ENCODE measurements at places on chromosomes 2 and 18.

DNA sequence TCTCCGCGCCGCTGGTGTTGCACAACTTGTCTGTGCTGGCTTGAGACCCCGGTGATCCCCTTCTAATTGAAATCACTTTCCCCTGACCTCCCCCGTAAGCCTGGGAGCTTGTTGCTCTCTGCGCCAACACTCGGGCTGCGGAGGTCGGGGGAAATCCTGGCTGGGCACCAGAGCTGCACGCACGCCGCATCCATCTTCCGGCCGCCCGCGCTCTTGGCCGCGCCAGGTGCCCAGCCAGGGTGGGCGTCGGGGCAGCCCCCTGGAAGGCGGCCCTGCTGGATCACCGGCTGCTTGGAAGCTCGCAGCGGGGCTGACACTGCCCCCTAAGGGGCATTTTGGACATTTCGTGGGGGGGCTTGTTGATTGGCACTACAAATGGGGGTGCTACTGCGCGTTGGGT is 280.3 kb upstream of the SKOR2 start:
- no peak for DNase-seq

- DNase-seq = no peak
Measured at GRCh38 chr2:25290811-25291495, 50.8 kb downstream of the DNMT3A start.

GRCh38 chr2:158325782-158326340 is 130.7 kb downstream of the CCDC148 start:
- DNase-seq = no peak

DNA sequence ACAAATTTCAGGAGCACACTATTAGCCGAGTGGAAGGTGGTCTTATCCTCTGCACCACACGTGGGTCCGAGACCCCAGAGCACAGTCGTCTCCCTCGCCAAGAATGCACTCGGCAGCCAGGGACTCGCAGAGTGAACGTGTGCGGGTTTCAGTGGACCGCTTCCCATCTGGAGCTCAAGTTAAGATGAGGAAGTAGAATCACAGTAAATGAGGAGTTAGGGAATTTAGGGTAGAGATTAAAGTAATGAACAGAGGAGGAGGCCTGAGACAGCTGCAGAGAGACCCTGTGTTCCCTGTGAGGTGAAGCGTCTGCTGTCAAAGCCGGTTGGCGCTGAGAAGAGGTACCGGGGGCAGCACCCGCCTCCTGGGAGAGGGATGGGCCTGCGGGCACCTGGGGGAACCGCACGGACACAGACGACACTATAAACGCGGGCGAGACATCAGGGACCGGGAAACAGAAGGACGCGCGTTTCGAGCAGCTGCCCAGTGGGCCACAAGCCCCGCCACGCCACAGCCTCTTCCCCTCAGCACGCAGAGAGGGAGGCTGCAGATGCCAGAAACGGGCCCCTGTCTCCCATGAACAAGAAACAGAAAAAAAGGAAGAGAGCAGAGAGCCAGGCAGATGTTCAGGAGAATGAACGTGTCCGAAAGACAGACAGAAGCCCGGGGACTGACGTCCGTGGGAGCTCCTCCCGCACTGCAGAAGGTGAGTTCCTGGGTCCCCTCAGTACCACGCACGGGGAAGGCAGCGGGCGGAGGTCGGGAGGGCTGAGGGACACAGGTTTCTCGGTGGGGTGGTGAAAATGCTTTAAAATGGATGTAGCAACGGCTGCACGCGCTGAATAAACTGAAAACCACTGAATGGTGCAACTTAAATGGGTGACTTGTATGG is 5.4 kb upstream of the KCNG2 start:
- no peak for DNase-seq

DNA sequence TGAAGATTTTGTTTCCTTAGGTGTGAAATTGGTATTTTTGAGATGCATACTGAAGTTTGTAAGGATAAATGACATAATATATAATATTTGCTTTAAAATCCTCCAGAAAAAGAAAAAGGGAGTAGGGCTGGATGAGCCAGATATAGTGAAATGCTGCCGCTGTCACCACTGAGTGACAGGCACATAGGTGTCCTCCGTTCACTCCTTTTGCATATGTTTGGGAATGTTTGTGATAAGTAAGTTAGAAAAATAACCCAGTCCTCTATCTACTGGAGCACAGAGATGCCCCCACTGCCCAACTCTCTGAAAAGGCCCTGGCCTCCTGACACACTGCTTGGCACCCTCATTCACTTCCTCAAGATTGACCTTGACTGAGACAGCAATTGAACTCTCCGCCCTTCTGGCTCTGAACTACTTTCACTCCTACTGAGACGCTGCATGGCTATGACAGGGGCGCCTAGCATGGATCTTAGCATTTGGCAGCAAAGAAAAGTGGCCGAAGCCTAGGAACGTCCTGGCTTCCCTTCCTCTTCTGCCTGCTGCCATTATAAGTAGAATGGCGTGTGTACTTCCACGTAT is 10.1 kb downstream of the ID2 start:
- no peak for DNase-seq

- DNase-seq = no peak
Measured at GRCh38 chr2:204948024-204948763, 402.9 kb downstream of the PARD3B start.

- no peak for DNase-seq
Measured at GRCh38 chr2:177271981-177272666, 7.6 kb upstream of the NFE2L2 start.

- no peak for DNase-seq
Measured at GRCh38 chr2:33265584-33266338, 210.7 kb upstream of the RASGRP3 start.

DNA sequence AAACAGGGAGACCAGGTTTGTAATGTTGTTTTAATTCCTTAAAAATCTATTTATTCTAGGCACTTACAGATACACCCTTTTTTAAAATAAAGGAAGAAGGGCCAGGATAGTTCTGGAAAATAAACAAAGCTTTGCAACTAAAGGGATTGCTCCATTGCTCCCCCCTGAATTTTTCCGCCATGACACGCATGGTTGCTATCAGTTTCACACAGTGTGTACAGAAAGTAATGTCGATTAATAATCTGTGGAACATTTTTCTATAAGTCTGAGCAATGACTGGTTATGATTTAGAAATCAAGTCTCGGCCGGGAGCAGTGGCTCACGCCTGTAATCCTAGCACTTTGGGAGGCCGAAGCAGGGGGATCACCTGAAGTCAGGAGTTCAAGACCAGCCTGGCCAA is 90.8 kb downstream of the GAREM1 start:
- no peak for DNase-seq

DNA sequence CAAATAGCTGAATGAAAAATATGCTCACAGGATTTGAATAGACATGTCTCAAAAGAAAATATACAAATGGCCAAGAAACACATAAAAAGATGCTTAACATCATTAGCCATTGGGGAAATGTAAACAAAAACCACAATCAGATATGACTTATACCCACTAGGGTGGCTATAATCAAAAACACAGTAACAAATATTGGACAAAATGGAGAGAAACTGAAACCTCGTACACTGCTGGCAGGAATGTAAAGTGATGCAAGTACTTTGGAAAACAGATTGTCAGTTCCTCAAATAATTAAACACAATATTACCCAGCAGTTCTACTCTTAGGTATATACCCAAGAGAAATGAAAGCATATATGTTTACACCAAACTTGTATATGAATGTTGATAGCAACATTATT is 213.0 kb downstream of the PHLPP1 start:
- no peak for DNase-seq

DNA sequence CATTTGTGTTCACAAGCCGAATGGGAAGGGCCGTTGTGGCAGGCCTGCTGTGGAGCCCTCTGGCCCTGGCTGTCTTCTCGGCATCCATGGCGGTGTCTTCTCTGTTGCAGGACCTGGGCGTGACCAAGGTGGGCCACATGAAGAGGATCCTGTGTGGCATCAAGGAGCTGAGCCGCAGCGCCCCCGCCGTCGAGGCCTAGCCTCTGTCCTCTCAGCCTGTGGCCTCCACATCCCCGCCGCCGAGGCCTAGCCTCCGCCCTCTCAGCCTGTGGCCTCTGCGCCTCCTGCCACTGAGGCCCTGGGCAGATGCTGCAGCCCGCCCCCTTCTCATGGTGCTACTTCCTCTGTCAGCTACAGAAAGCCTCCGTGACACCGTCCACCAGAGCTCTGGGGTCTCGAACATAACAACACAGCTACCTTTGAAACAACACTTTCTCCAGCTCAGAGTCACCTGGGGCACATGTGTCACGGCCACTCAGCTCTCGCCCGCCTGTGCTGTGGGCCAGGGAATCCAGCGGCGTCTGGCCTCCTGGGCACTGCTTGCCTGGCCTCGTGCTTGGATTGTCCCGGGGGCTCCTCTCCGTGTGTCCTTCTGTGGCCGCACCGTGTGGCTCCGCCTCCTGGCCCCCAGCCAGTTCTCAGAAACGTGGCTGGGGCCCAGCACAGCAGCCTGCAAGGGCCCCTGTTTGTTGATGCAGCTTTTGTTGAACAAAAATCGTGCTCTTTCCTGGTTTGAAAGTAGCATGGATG is 97.1 kb downstream of the USP40 start:
- DNase-seq = no peak

DNA sequence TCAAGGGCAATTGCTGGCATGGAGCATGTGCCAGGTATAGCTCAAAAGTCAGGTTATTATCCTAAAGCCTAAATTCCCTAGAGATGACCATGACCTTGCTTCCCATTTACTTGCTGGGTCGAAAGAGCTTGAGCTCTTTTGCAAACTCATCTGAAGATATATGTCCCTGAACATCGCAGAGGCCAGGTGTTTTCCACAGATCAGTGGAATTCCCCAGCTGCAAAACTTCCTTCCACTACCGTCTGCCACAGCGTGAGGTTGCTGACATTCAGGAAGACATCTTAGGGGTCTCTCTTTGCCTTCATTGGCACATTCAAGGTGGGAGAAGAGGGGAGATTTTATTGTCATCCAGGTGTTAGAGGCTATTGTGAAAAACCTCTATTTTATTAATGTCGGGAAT is 171.0 kb downstream of the MIB1 start:
- no peak for DNase-seq

GRCh38 chr2:172009823-172010222 is 10.1 kb downstream of the METAP1D start:
- no peak for DNase-seq

- no peak for DNase-seq
Measured at GRCh38 chr2:10452956-10453904, 5.1 kb upstream of the ODC1 start.

- DNase-seq = no peak
Measured at GRCh38 chr18:7165846-7166393, 48.3 kb upstream of the LAMA1 start.

DNA sequence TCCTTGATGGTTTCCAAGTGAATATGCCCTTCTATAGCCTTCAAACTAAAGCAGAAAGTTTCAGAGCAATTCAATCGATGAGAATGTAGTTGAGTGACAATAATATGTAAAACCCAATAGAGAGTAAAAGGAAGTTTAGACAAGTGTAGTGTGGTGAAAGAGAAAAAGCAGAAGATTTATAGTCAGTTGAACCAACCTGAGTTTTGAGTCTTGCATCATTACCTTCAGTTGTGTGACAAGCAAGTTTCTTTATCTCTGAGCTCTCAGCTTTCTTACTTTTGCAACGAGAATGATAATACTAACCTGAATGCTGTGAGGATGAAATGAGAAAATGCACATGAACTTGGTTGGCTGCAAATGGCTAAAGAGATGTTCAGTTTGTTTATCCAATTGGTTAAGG is 40.6 kb upstream of the TMEM247 start:
- no peak for DNase-seq

- no peak for DNase-seq
Measured at GRCh38 chr2:47282621-47283272, 120.2 kb upstream of the MSH2 start.

GRCh38 chr2:82896117-82896516 is 1563.0 kb downstream of the SUCLG1 start:
- DNase-seq = no peak

GRCh38 chr18:49723648-49724180 is 89.6 kb downstream of the ACAA2 start:
- DNase-seq = no peak

GRCh38 chr2:126777620-126777978 is 121.1 kb upstream of the TEX51 start:
- DNase-seq = no peak
